ENCODE measurements at places on chromosomes 7 and 10. TPM values are rescaled to one million over a fixed set of nuclear protein-coding genes. Genes with fewer than 3 reads are reported as not detected.

OR9A2 gene
- total RNA-seq = not detected

ITPRID1 gene
- not detected for total RNA-seq

KIF11 gene
- total RNA-seq = 25.5 TPM

SPDYE8 gene
- not detected for total RNA-seq

MBLAC1 gene
- 4.3 TPM for total RNA-seq

POU6F2 gene
- not detected for total RNA-seq

EBLN1 gene
- total RNA-seq = not detected

ASAH2 gene
- 14.0 TPM for total RNA-seq

RHOBTB1 gene
- 6.7 TPM for total RNA-seq

CASTOR2 gene
- 7.7 TPM for total RNA-seq

PEX1 gene
- total RNA-seq = 8.5 TPM

TEX36 gene
- not detected for total RNA-seq

TMEM273 gene
- total RNA-seq = not detected

RELN gene
- total RNA-seq = 15.8 TPM

KCP gene
- total RNA-seq = 3.4 TPM

LMOD2 gene
- total RNA-seq = not detected

CALCR gene
- total RNA-seq = not detected

SHH gene
- total RNA-seq = 0.11 TPM

PON1 gene
- total RNA-seq = not detected

CADPS2 gene
- total RNA-seq = 7.5 TPM

NEURL1 gene
- total RNA-seq = 1.7 TPM

PIP gene
- total RNA-seq = not detected

ARPC1B gene
- 358 TPM for total RNA-seq

VWC2 gene
- not detected for total RNA-seq

STOX1 gene
- total RNA-seq = 1.4 TPM

VSTM2A gene
- not detected for total RNA-seq

CRHR2 gene
- total RNA-seq = not detected
